Pericardium fibroblast (primary cell): ENCODE measurements at places on chromosomes 13 and 19. TPM values are rescaled to one million over a fixed set of nuclear protein-coding genes. Genes with fewer than 3 reads are reported as not detected.

The DCT gene
- total RNA-seq = 0.26 TPM in 1 of 2 replicates, not detected in the other

The NALCN gene
- total RNA-seq = 0.85 and 3.9 TPM in 2 replicates

The TNFSF9 gene
- total RNA-seq = 0.34 and 1.8 TPM in 2 replicates

The PNMA8B gene
- total RNA-seq = 3.0 and 4.2 TPM in 2 replicates

The NLRP9 gene
- total RNA-seq = not detected in 2 replicates

The ZNF211 gene
- 6.0 and 7.7 TPM in 2 replicates for total RNA-seq

The CEACAM3 gene
- not detected in 2 replicates for total RNA-seq

The FCER2 gene
- not detected in 2 replicates for total RNA-seq

The GAS6 gene
- 133 and 252 TPM in 2 replicates for total RNA-seq

The DIAPH3 gene
- total RNA-seq = 1.5 and 8.8 TPM in 2 replicates

The LGALS4 gene
- 0.09 TPM in 1 of 2 replicates, not detected in the other for total RNA-seq

The CBY2 gene
- not detected in 2 replicates for total RNA-seq

The ADAMTS10 gene
- total RNA-seq = 37.2 and 38.0 TPM in 2 replicates

The CYP2A7 gene
- total RNA-seq = not detected in 2 replicates

The KIRREL2 gene
- 0.17 TPM in 1 of 2 replicates, not detected in the other for total RNA-seq

The ANKRD24 gene
- total RNA-seq = under 0.01 and 1.3 TPM in 2 replicates

The GPR183 gene
- not detected in 2 replicates for total RNA-seq

The LRRC4B gene
- 0.35 and 0.60 TPM in 2 replicates for total RNA-seq

The LIN7B gene
- 9.8 and 12.3 TPM in 2 replicates for total RNA-seq

The MAMSTR gene
- total RNA-seq = 3.2 and 3.8 TPM in 2 replicates

The ZNF829 gene
- total RNA-seq = 3.0 TPM in 2 replicates

The HIF3A gene
- 31.7 and 37.2 TPM in 2 replicates for total RNA-seq

The CABP5 gene
- total RNA-seq = not detected in 2 replicates

The FAM124A gene
- total RNA-seq = 0.35 and 0.68 TPM in 2 replicates

The OPA3 gene
- 8.2 and 9.2 TPM in 2 replicates for total RNA-seq

The ACP5 gene
- total RNA-seq = not detected in 2 replicates

The MAP4K1 gene
- 0.70 TPM in 1 of 2 replicates, not detected in the other for total RNA-seq

The ZNF333 gene
- 10.9 and 17.6 TPM in 2 replicates for total RNA-seq

The RGL3 gene
- total RNA-seq = 0.12 TPM in 1 of 2 replicates, not detected in the other

The CYP4F2 gene
- total RNA-seq = not detected in 2 replicates

The SH2D3A gene
- not detected in 2 replicates for total RNA-seq

The ZNF700 gene
- 3.1 and 4.9 TPM in 2 replicates for total RNA-seq

The ELSPBP1 gene
- not detected in 2 replicates for total RNA-seq

The KCNN1 gene
- 0.51 TPM in 1 of 2 replicates, not detected in the other for total RNA-seq

The ZNF30 gene
- total RNA-seq = 0.94 and 17.9 TPM in 2 replicates
